ENCODE measurements at places on chromosomes 7 and 10.

GRCh38 chr7:28784171-28784902, 173.8 kb downstream of the TRIL start:
- DNase-seq, result no peak

- DNase-seq, result no peak
Measured at GRCh38 chr7:14859267-14859666, 43.3 kb downstream of the DGKB start.

- no peak for DNase-seq
Measured at GRCh38 chr7:103811290-103811689, 178.2 kb downstream of the RELN start.

DNA sequence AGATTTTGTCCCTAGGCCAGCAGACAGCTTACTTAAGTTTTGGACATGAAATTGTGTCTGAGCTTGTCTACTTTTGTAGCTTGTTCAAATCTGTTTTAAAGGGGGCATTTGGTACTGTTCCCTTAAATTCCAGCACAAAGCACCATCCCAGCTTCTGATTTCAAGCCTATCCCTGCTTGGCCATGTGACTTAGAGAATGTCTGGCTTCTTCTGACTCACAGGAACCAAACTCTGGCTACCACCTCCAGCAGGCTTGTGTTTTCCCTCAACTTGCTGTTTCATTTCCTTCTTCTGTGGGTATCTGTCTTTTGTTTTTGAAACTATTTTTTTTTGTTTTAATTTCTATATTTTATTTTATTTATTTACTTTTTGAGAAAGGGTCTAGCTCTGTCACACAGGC, 97.9 kb upstream of the FZD8 start:
- no peak for DNase-seq

DNA sequence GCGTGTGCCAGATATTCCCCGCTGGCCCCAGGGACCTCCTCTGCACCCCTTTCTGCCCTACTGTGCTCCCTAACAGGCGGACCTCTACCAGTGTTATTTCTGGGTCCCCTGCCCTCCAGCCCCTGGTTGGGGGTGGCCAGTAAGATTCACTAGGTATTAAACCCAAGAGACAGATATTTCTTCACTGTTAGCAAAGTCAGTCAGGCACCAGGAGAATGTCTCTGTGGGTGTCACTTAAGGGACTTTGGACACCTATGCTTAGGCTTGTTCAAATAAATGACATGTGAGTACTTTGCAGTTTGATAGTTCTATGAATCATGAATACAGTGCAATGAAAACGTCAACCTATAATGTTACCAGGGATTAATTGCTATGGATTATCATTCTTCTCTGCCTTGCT, 234.3 kb upstream of the IGFBP3 start:
- DNase-seq, result no peak

GRCh38 chr7:64890761-64891362, 12.2 kb upstream of the ZNF273 start:
- DNase-seq, result no peak

- DNase-seq, result no peak
Measured at GRCh38 chr10:94276140-94276539, 86.6 kb downstream of the NOC3L start.

GRCh38 chr7:85011127-85011526, 175.7 kb downstream of the SEMA3D start:
- no peak for DNase-seq

- no peak for DNase-seq
Measured at GRCh38 chr10:80281292-80281691, 8.2 kb downstream of the MAT1A start.

DNA sequence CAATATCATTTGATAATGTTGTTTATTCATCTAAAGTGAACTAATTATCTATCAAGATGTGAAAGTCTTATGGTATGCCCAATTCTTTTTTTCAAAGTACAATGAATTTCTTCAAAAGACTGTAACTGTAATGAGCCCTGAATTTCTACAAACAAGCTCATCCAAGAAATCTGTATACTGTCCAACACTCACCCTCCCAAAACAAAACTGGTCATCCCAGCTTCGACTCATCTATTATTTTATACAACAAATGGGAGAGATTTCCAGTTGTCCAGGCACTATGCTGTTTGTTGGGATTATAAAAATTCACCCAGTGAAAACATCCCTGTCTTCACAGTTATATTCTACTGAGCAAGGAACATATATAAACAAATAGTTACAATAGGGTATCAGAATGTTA, 806.9 kb downstream of the TNS3 start:
- DNase-seq, result no peak

DNA sequence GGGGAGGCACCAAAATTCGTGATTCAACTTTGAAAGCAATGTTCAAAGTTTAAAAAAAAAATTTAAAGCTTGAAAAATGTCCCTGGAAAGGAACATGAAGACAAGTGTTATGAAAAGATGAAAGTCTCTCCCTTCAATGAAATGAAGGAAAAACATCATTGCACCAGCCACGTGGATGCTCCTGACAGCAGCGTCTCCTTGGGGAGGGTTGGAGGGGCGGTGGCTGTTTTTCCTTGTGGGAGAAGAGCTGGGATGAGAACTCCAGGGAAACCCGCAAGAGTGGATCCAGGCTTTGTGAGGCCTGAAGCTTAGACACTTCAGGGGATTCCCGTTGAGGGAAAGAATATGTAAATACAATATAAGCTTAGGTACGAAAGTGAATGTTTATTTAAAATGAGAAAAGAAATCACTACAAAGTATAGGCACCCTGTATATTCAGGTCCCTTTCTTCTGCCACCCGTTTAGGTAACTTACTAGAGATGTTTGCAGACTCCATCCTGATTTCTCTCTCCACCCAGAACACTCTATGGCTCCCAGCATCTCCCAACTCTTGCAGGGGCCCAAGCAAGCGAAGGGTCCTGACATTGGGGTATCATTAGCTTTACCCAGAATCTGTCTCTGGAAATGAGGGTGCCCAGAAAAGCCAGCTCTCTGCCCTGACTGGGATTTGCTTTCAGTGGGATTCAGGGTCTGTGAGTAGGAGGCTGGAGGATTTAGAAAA, 63.1 kb upstream of the BAIAP2L1 start:
- no peak for DNase-seq

DNA sequence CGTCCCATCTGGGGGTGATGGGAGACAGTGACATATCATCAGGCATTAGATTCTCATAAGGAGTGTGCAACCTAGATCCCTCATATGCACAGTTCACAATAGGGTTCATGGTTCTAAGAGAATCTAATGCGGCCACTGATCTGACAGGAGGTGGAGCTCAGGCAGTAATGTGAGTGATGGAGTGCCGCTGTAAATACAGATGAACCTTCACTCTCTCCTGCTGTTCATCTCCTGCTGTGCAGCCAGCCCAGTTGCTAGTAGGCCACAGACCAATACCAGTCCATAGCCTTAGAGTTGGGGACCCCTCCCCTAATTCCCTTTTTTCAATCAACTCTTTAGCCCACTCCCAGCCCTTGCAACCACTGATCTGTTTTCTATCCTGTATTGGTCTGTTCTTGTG, 581.1 kb upstream of the AUTS2 start:
- no peak for DNase-seq

- DNase-seq, result no peak
Measured at GRCh38 chr10:70907637-70908405, 19.5 kb upstream of the PCBD1 start.

- DNase-seq, result no peak
Measured at GRCh38 chr7:112790586-112791003, 402 bp upstream of the TMEM168 start.

DNA sequence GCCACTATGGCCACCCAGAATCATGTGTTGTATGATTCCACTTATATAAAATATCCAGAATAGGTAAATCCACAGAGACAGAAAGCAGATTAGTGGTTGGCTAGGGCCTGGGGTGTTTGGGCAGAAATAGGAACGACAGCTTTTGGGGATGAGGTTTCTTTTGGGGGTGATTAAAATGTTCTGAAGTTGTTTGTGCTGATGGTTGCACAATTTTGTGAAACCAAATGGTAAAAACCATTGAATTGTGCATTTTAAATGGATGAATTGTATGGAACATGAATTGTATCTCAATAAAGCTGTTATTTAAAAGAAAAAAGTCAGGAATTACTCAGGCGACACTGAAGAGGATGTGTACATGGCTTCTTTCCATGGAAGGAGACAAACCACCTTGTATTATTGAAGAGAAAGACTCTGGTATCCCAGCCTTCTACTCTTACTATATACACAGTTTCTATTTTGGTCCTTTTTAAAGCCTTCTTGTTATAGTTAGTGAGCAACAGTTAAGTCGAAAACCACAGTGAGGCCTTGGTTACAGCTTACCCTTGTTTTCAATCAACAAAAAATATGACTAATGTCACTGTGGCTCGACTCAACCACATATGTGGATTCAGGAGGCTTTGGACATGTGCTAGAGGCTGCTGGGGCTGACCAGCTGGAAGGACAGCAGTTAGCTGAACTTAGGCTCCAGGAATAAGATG, 57.1 kb upstream of the KMT2E start:
- DNase-seq, result no peak

GRCh38 chr7:155164316-155164715, 94.2 kb downstream of the HTR5A start:
- DNase-seq, result no peak

DNA sequence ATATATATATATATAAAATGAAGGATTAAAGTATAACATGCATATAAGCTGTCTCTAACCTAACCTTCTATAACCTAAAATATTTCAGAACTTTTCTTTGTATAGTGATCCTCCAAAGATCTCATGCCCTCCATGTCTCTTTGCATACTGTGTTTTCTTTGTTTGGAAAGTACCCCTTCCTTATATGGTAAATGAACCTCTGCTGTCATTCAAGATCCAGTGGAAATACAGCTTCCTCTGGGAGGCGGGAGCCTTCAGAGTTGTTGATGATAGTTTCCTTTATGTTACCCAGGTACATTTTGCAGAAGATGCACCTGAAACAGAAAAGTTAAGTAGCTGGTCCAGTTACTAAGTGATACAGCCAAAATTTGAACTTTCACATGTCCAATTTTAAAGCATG, 233.3 kb upstream of the FOXP2 start:
- no peak for DNase-seq

GRCh38 chr10:389261-389790, 254.1 kb downstream of the ZMYND11 start:
- no peak for DNase-seq

DNA sequence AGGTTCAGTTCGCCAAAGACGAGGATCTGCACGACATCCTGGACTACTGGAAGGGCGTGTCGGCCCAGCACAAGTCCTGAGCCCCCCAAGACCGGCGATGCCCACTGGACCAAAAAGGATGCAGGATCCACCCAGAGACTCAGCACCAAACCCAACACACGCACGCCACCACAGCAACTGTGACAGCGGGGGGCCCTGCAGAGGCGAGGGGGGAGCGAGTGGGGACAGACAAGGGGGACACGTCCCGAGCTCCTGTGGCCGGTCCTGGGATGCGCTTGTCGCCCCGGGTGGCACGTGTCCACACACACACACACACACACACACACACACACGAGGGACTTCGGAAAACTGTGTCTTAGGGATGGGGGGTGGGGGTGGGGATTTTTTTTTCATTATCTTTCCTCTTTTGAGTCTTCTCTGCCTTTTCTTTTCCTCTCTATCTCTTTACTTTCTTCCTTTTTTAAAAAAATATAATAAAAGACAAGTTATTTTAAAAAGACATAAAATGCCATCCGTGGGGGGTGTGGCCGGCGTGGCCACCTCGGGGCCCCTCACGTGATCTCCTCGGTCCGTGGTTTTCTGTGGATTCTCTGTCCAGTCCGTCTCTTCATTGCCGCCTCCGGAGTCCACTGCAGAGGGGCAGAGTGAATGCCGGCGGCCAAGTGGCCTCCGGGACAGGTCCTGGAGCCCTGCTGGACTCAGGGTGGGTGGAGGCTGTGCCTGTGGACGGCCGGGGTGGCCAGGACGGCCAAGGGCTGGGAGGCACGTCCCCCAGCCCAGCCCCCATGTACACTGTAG, 77.1 kb downstream of the ELFN1 start:
- no peak for DNase-seq

GRCh38 chr10:66837990-66838389, 87.8 kb upstream of the LRRTM3 start:
- no peak for DNase-seq

DNA sequence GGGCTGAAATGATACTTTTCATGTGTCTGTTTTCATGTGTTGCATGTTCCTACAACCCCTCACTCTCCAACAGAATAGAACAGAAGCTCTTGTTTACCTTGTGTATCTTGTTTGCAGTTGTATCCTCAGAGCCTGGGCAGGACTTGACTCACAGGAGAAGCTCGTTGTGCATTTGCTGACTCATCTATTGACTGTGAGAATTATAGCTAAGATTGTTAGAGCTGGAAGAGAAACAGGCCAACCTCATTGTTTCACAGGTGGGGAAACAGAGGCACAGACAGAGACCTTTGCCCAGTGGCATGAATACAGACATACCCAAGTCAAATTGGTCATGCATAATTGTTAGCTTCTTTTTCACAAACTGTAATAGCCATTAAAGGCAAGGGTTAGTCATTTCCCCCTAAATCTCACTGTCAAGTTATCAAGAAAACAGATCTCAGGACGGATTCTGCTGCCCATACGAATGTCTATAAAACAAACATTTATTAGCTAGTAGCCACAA, 4.6 kb upstream of the TSPAN15 start:
- no peak for DNase-seq

GRCh38 chr7:73585196-73585595, 6.8 kb upstream of the TBL2 start:
- DNase-seq, result no peak

- DNase-seq, result no peak
Measured at GRCh38 chr7:112038353-112038752, 167.8 kb downstream of the DOCK4 start.

- DNase-seq, result no peak
Measured at GRCh38 chr7:150778014-150778737, 22.0 kb downstream of the TMEM176B start.

- DNase-seq, result no peak
Measured at GRCh38 chr10:30284865-30285594, 64.0 kb downstream of the MTPAP start.

DNA sequence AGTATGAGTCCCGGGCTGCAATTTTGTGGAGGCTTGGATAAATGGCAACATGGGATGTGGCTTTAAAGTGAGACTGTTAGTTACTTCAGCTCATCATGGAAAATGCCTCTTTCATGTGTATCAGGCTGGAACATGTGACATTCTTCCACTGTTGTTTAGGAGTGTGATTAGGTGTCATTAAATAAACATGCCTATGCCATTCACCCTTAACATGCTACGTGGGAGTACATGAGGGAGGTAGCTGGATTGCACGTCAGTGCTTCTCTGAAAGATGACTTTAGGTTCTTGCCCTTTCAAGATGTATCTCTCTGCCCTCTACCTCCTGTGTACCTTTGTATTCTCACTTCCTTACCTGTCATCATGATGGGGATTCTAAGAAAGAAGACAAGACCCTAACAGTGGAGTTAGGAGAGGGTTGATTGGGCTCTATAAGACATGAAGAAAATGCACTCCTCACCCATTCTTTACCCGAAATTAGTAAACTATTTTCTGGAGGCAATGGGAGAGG, 8.9 kb downstream of the AKR1E2 start:
- no peak for DNase-seq

DNA sequence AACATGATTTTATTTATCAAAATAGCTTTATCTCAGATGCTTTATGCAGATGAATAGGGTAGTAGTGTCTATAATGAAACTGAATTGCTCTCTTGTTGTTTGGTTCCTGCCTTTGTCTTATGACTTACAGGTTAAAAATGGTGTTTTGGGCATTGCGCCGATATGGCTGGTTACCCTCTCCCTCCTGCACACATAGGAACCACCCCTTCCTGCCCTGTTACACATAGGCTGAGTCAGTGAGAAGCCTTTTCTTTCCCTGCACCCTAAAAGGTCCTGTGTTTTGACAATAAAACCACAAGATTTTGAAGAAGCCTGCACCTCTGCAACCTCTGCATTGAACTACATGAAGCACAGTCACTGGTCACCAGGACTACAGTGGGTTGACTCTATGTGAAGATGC, 655.8 kb upstream of the ANKRD30A start:
- DNase-seq, result no peak
